ENCODE measurements at places on chromosomes 16 and 17.

GRCh38 chr17:48576479-48577309 is 1.5 kb downstream of the HOXB4 start:
- no peak for DNase-seq

DNA sequence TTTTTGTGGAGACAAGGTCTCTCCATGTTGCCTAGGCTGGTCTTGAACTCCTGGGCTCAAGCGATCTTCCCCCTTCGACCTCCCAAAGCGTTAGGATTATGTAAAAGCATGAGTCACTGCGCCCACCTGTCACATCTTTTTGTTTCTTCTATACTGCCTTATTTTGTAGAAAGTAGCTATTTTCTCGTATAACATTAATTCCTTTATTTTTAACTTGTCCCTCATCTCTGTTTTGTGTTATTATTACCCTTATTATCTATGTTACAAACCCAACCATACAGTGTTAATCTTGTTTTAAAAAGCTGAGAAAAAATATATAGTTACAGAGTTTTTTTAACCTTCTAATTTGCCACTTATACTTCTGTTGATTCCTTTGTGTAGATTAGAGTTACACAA is 1.4 kb upstream of the TXNDC11 start:
- no peak for DNase-seq

DNA sequence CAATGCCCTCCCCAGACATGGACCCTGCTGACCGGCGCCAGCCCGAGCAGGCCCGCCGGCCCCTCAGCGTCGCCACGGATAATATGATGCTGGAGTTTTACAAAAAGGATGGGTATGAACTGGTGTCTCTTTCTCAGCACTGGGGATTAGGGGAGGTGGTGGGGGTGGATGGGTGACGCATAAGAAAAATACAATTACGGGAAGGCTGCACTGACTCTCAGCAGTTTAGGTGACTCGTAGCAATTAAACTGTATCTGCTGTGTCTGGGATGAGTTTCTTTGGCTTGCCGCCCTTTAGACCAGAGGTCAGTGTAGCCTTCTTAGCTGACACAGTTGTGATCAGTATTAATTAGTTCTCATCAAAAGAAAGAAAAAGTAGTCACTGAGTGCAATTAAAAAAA is 59.0 kb downstream of the ELAC2 start:
- DNase-seq = no peak

DNA sequence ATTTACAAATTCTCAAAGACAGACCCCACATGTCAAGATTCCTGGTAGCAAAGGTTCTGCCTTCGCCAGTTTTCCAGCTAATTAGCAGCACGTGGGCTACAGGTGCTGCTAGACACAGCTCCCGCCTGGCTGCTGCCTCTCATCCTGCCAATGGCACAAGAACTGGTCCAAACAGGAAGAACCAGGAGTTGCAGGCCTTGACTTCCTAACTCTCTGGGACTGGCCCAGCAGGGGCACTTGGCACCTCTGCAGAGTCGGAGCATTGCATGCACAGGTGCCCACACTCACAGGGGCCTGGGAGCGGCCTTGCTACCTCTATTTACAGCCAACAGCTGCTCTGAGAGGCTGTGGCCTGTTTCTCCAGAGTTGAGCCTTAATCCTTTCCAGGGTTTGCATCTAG is 39.6 kb downstream of the TK2 start:
- DNase-seq = no peak

DNA sequence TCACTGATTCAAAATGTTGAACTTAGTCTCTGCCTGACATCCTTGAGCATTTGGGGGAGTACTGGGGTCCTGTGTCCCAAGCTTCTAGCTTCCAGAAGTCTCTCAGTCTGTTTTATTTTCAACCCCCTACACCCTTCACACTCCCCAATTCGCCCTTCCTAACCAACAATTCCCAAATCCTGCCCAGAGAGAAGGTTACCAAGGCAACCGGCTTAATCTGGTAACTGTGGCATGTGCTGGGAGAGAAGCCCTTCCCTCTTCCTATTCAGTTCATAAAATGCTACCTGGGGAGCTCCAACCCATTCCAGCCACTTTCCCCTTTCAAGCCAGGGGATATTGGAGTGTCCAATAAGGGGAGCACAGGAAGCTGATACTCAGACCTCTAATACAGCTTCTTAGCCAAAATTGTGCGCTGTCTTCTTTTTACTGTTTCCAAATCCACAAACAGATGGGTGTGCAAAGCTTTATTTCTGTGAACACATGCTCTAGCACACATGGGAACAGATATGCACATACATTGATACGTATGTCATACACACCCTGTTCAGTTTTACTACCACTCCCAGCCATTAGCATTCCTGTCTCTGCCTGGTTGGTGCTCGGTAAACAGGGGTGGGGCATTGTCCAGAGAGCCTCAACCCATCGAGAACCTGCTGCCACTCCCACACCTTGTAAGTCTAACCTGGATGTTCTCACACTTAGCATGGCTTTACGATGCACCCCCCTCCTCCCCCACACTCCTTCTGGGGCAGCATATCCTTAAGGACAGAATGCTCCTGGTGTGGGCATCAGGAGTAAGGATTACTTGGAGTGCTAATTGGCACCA is 1.1 kb upstream of the RAPGEFL1 start:
- no peak for DNase-seq

DNA sequence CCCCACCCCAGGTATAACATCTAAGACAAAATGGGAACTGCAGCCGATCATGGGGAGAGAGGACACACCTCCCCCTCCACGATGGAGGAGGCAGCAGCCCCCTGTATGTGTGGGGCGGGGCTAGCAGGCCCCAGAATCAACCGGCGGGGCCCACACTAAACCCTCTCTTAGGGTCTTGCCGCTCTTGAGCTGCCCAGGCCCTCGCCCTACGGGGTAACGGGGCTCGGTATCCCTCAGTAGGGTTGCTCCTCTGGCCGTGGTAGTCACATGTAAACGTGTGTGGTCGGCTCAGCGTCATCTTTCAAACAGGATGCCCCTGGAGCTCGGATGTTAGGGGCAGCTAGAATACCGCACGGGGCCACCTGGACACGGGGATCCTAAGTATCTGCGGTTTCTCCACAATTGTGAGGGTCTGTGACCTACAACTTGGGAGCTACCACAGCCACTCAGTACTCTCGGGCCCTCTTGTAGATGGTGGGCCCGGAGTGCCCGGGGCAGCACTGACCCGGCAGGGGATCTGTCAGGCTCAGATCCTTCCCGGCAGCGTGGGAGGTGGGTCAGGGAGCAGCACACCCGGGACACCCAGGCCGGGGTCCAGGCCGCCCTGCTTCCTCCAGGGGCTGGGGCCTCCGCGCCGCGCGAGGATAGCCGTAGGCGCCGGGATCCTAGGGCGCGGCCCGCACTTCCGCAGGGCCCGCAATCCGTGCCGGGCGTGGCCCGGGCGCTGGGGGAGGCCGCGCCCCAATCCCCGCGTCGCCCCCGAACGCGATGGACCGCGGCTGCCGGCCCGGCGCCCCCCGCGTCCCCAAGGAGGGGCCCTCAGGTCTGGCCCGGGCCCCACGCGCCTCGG is 781 bp downstream of the ARHGDIA start:
- no peak for DNase-seq

DNA sequence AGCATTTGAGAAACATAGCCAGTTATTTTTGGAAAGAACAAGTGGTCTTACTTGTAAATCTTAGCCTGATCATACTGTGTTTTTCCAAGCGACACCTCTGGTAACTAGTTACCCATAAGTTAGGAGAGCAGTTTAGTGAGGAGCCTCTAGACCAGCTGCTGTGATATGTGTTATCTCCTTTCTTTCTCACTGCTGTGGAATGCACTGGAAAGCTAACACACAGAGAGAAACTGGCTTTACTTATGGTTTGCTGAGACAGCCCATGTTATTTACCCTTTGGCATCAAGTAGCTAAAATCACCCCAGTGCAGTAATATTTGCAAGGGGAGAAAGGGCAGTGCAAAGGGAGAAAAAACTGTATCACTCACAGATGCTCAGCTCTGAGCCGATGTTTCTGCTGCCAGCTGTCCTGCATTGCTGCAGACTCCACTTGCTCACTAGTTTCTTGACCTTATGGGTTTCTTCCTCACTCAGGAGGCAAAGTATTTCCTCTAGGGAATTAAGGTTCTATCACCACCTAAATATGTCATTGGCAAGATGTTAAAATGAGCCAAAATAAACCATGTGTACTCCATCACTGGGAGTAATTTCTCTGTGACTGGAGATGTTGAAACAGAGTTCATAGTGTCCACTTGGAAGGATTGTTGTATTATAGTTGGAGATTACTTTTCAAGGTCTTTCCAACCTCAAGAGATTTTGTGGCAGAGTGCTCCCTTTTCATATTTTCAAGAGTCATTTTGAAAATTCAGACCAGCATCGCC is 2.3 kb downstream of the RBFOX1 start:
- no peak for DNase-seq

Data from activated CD4-positive, alpha-beta T cell treated with anti-CD3 and anti-CD28 coated beads, Interleukin-2, amount 50 U/mL, for 4 hours (primary cell).